CD8-positive, alpha-beta memory T cell (primary cell): ENCODE measurements at places on chromosomes 1 and 21. TPM values are rescaled to one million over a fixed set of nuclear protein-coding genes. Genes with fewer than 3 reads are reported as not detected.

GRCh38 chr1:231494439-231495110 is 33.9 kb upstream of the TSNAX start:
- H3K36me3 ChIP-seq = no peaks in the 10 kb centered on the region
- H3K4me3 ChIP-seq = no peak overlapping the region
- DNase-seq = no peak

DNA sequence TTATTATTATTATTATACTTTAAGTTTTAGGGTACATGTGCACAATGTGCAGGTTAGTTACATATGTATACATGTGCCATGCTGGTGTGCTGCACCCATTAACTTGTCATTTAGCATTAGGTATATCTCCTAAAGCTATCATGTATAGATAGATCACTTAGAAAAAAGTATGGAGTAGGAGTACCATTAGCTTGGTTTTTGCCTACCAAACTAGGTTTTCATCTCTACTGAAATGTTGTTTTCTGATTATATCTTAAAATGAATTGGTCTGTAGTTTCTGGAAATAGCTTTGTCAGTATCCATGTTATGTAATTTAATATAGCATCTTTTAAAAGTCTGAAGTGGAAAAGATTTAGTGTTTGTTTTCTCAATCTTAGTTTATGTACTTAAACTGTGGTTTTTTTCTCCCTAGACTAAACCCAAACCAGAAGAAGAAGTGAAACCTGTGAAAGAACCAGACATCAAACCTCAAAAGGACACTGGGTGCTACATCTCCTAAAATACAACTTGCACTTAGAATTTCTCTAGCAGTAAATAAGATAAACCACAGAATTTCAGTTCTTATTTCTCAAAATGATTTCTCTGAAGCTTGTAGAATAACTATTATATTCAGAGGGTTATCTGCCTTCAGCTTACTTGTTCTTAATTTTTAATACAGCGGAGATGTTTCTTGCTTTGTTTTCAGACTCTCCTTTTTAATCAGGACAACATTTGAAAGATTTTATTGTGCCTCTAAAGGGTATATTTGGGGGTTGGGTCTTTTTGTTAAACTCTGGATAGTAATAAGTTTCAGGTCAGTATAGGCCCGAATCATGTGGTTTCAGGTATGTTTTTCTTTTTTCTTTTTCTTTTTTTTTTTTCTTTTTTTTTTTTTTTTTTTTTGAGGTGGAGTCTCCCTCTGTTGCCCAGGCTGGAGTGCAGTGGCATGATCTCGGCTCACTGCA is 4.5 kb upstream of the FAM177B start:
- H3K27ac ChIP-seq = no peak overlapping the region
- no peaks in the 10 kb centered on the region for H3K27me3 ChIP-seq
- DNase-seq = no peak
- no peak overlapping the region for H3K4me3 ChIP-seq

DNA sequence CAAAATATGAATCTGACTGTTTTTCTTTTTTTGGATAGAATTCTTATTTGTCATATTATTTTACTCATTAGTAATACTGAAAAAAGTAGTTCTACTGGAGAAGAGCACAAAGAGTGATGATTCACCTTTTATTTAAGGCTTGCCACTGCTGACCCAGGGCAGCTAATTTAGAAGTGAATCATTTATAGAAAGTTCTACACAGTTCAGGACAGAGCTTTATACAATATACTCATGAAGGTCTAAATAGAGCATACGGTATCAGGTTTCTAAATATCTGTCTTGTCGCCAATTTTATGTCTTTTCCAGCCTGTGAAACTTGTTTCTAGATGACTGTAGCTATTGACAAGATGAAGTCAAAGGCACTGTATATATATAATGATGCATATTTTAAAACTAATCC is 25.0 kb downstream of the GIPC2 start:
- DNase-seq = no peak
- no peaks in the 10 kb centered on the region for H3K27me3 ChIP-seq
- H3K27ac ChIP-seq = no peak overlapping the region
- no peaks in the 10 kb centered on the region for H3K4me1 ChIP-seq
- no peak overlapping the region for H3K4me3 ChIP-seq

DNA sequence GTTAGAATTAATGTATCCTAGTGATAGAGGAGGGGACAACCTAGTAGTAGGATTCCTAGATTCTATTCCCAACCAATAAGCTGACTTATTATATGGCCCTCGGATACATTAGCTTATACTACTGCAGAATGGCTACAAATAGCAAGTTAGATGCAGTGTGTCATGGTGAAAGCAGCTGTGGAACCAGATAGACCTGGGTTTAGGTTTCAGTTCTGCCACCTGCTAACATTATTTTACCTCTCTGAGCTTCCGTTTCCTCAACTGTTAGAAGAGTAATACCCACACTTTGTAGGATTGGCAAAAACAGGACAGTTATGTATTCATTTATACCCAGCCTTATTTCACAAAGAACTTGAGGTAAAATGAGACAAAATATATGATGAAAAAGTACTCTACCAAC is 21.6 kb upstream of the MAGOH start:
- H3K4me1 ChIP-seq = no peaks in the 10 kb centered on the region
- H3K36me3 ChIP-seq = peaks cover 21% of the 10 kb centered on the region
- H3K27me3 ChIP-seq = no peaks in the 10 kb centered on the region
- no peak for DNase-seq
- no peak overlapping the region for H3K27ac ChIP-seq

DNA sequence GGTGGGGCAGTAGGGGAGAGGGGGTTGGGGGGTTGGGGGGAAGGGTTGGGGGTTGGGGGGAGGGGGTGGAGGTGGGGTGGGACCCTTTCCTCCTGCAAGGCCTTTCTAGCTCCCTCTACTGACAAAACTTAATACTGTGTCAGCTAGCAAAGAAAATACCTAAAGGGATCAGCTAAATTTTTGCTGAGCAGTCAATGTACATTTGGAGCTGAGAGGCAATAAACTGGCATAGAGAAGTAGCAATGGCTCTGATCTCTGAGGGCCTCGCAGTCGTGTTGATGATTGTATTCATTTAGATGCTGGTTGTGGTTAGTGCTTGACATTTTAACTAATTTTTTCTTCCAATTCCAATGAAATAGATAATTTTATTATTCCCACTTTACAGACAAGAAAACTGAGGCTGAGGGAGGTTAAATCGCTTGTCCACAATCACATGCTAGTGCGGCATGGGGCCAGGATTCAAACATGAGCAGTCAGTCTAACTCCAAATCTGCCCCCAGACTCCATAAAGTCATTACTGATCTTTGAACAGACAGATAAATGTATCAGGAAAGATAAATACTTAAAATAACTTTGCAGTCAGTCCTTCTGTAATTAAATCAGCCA is 357.1 kb downstream of the DISC1 start:
- no peaks in the 10 kb centered on the region for H3K4me1 ChIP-seq
- H3K27ac ChIP-seq = no peak overlapping the region
- no peaks in the 10 kb centered on the region for H3K27me3 ChIP-seq
- no peaks in the 10 kb centered on the region for H3K36me3 ChIP-seq

DNA sequence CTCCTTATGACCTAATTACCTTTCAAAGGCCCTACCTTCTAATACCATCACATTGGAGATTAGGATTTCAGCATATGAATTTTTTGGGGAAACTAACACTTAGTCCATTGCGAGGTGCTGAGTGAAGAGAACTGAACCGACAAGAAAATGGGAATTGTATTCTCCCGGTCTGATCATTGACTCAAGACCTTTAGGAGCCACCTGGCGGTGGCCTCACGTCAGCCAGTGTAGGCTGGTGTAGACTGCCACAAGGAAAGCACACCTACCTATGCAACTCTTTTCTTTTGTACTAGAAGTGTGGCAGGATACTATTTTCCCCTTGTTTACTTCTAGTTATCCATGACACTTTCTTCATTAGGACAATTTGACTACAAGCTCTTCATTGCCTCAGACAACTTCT is 333.5 kb upstream of the B3GALT2 start:
- no peaks in the 10 kb centered on the region for H3K27me3 ChIP-seq
- H3K27ac ChIP-seq = no peak overlapping the region
- DNase-seq = no peak
- H3K36me3 ChIP-seq = no peaks in the 10 kb centered on the region
- no peak overlapping the region for H3K4me3 ChIP-seq

DNA sequence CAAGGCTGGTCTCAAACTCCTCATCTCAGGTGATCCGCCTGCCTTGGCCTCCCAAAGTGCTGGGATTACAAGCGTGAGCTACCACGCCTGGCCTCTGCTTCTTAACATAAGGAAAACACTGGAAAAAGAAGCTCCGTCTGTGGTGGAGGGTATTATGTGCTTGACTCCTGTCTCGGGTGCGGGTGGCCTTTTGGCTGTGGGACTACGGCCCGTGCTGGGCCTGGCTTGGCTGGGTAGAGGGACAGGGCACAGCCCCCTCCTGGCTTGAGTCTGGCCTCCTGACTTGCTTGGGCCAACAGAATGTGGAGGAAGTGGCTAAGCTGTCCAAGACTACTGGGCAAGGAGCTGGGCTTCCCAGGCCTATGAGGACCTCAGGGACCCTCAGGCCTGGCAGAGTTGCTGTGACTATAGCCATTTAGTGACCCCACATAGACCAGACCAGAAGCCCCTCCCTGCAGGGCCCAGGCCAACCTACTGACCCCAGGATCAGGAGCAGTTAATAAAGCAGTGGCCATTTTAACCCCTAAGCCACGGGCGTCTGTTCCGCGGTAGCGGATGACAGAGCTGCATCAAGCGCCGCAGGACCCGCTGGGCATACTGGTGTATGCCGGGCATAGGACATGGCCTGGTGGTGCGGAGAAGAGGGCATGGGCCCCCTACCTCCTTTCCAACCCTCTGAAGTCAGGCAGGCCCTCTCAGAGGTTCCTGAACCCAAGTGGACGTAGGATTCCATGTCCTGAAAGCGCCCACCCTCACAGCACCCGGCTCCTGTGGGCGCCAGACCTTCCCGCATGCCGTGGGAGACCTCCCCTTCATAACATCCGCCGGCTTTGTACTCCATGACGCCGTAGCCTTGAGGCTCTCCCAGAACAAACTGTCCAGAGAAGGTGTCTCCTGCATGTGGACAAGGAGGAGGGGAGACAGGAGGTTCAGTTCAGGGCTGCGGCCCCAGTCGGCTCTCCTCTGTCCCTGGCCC is 4.4 kb downstream of the MORN1 start:
- H3K4me1 ChIP-seq = peaks cover 14% of the 10 kb centered on the region
- no peak for DNase-seq
- no peak overlapping the region for H3K4me3 ChIP-seq
- no peaks in the 10 kb centered on the region for H3K36me3 ChIP-seq
- H3K27me3 ChIP-seq = no peaks in the 10 kb centered on the region
- no peak overlapping the region for H3K27ac ChIP-seq

- H3K4me1 ChIP-seq = no peaks in the 10 kb centered on the region
- no peak overlapping the region for H3K27ac ChIP-seq
- no peak overlapping the region for H3K4me3 ChIP-seq
Measured at GRCh38 chr21:38954588-38955004, 148.9 kb downstream of the ETS2 start.

DNA sequence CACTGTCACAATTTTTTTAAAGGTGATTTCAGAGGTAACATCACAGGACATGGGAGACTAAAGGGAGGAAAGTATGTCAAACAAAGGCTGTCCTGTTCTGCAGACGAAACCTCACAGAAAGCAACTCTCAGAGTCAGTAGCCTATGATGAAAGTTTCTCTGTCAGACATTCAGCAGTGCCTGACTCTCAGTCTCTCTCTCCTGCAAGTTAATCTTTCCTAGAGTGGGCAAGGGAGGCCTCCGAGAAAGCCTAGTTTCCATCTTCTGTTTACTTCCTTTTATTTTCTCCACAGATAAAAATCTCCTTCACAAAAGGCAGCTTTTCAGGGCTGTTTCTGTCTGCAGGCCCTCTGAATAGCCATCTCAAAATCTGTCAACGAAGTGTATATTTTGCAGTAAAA is 24.9 kb upstream of the FMO2 start:
- no peaks in the 10 kb centered on the region for H3K36me3 ChIP-seq
- no peaks in the 10 kb centered on the region for H3K4me1 ChIP-seq
- no peak for DNase-seq
- H3K4me3 ChIP-seq = no peak overlapping the region
- H3K27ac ChIP-seq = no peak overlapping the region
- no peaks in the 10 kb centered on the region for H3K27me3 ChIP-seq

DNA sequence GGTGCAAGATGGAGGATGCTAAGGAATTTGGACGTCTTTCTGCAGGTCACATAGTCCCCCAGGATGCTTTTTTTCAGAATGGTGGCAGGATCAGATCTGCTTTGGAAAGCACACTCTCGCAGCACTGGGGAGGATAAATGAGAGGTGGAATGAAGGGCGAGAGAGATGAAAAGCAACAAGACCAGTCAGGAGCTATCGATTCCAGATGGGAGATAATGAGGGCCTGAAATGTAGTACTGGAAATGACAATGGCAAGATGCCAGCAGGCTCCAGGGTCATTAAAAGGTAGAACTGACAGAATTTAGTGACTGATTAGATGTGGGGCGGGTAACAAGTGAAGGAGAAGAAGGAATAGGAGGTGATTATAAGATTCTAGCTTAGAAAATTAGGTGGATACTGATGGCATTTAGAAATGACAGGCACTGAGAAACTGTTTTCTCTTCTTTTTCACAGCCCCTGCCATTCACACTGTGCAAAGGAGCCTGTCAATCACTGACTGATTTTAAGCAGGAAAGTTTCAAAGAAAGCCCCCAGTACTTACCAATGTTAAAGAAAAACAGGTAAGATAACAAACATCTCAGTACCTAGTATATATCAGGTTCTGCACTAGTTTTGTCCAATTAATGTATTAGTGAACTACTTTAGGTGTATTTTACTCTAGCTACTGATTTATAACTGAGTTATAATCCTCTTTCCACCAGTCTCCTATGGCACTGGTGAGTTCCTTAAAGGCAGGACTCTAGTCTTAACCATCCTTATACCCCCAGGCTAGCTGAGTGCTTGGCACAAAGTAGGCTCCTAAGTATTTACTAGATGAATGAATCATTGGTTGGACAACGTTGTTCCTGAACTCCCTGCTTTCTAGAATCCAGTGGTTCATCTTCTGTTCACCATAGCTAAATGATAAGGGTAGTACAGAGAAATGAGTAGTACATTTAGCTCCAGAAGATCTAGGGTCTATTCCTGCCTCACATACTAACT is 9.2 kb downstream of the PIGM start:
- H3K36me3 ChIP-seq = no peaks in the 10 kb centered on the region
- no peak overlapping the region for H3K27ac ChIP-seq
- H3K27me3 ChIP-seq = no peaks in the 10 kb centered on the region
- H3K4me3 ChIP-seq = no peak overlapping the region

GRCh38 chr1:224411766-224412165 is 22.8 kb downstream of the WDR26 start:
- peaks cover 23% of the 10 kb centered on the region for H3K36me3 ChIP-seq
- no peaks in the 10 kb centered on the region for H3K4me1 ChIP-seq
- no peaks in the 10 kb centered on the region for H3K27me3 ChIP-seq

GRCh38 chr1:58818075-58818474 is 34.2 kb upstream of the JUN start:
- no peaks in the 10 kb centered on the region for H3K36me3 ChIP-seq
- H3K4me1 ChIP-seq = peaks cover 26% of the 10 kb centered on the region

GRCh38 chr1:225626698-225627097 is 26.2 kb downstream of the ENAH start:
- H3K4me1 ChIP-seq = no peaks in the 10 kb centered on the region
- no peaks in the 10 kb centered on the region for H3K27me3 ChIP-seq
- H3K27ac ChIP-seq = no peak overlapping the region
- no peak overlapping the region for H3K4me3 ChIP-seq
- no peaks in the 10 kb centered on the region for H3K36me3 ChIP-seq
- no peak for DNase-seq

The DMBX1 gene
- total RNA-seq = not detected

The KRTAP13-2 gene
- not detected for total RNA-seq

The RCSD1 gene
- total RNA-seq = 45.9 TPM

The ITLN2 gene
- total RNA-seq = not detected

The NEXN gene
- total RNA-seq = 0.09 TPM

The DMRTA2 gene
- not detected for total RNA-seq
